ENCODE measurements at places on chromosomes 13 and 19. TPM values are rescaled to one million over a fixed set of nuclear protein-coding genes. Genes with fewer than 3 reads are reported as not detected.

SCN1B gene
- total RNA-seq: 12.1 TPM

NUFIP1 gene
- total RNA-seq: 4.5 TPM

DNA sequence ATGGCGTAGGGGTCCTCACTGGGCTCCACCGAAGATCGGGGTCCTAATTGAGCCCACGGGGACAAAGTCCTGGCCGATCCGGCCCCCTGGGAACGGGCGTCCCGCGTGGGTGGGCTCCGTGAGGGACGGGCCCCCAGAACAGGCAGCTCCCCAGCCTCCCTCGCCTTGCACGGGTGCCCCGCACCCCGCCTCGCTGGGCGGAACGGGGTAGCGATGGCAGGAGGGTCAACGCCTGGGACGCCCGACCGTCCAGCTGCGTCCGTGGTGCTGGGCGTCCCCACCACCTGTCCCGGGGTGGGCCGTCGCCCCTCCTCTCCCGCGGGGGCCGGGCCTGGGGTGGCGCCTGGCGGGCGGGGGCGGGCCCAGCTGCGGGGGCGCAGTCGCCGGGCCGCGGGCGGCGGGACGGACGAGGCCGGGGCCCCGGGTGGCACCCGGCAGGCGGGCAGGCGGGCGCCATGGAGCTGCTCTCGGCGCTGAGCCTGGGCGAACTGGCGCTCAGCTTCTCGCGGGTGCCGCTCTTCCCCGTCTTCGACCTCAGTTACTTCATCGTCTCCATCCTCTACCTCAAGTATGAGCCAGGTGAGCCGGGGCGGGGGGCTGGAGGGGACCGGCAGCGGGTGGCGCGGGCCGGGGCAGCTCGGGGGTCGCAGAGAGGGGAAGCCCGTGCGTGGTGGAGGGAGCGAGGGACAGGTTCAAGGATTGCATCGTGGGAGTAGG lies at the start of gene TMEM38A:
Gene TMEM38A, plus strand, starts transcription at position 377 of the 717 bp plus-strand sequence. Its CDS starts 79 bp downstream, at position 456.
- DNase-seq: no peak

DNA sequence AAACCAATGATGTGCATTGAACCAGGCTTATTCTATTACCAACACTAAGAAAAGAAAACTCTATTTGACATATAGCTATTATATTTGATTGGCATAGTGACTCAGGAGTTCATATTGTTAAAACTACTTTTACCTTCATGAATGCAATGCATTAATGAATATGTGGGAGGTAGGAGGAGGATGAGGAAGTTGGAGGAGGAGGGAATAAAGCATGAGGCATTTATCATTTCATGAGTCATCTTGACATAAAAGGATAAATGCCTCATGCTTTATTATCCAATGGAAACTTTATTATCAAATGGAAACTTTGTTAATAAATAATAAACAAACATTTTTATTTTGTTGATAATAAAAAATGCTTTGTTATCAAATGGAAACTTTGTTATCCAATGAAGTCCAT lies 116.5 kb downstream of the SPRY2 start:
- DNase-seq: peak; percentile 43

- DNase-seq: peak; percentile 83
Measured at GRCh38 chr19:55160128-55160985, 2.8 kb upstream of the TNNI3 start.
